NCI-H1048 (cell line): ENCODE measurements at places on chromosomes 2 and 18.

GRCh38 chr2:239277401-239278085, 123.3 kb downstream of the HDAC4 start:
- no peak for DNase-seq

DNA sequence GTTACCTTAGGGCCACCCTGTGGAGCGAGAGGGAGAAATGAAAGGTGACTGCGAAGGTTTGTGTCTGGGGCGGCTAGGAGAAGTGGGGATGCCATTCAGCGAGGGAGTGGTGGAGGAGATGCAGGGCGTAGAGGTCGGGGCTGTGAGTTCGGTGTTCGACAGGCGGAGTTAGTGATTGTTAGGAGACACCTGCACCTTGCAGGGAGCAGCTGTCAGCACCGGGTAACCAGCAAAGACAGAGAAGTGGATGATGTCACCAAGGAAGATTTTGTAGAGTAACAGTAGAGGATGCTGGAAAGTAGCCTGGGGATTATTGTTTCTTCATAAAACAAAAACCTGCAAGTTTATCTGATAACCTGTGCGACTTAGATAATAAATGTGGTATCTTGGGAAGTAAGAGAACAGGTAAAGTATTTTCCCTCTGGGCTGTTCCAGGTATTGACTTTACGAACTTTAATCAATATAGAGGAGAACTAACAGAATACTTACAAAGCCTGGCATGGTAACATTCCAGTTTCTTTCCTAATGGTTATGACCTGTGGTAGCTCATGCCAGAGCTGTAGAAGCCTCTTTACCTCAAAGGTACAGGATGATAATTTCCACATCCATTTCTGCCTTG, 63.8 kb downstream of the SPTBN1 start:
- DNase-seq = no peak

DNA sequence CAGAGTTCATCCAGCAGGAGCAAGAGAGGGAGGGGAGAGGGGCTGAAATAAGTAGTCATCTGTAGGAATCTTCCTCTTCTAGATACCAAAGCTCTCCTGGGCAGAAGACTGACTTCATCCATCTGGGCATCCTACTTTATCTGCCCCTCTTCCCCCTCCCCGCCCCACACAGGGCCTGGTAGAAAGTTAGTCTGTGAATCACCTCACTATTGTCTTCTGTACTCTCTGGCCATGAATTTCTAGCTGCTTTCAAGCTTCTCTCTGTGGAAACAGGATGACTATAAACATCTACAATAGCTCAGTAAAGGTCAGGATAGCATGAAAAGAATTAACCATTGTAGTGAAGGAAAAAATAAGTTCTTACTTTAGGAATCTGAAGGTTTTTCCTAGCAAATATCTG, 47.7 kb upstream of the RNU4ATAC start:
- DNase-seq = no peak

GRCh38 chr2:239318790-239319661, 81.8 kb downstream of the HDAC4 start:
- DNase-seq = no peak

DNA sequence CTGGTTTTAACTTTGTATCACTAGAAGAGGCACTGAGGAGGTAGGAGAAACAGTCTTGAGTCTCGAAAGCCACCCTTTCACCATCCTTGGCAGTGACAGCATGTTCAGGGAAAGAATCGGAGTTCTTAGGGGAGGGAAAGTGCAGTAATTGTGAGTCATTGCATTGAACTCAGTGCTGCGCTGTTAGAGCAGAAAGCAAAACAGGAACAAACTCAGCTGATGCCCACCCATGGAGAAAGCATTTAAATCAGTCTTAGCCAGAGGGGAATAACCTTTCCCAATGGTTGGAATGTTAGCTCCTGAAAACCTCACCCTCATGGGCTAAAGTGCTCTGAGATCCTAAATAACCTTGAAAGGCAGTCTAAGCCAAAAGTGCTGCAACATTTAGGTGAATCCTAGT, 845.6 kb upstream of the CNTNAP5 start:
- no peak for DNase-seq
